Liver (tissue), 10 donors: ENCODE measurements at places on chromosomes 12 and 14.

GRCh38 chr14:26088275-26088674 is 509.6 kb downstream of the NOVA1 start:
- no peak for DNase-seq

DNA sequence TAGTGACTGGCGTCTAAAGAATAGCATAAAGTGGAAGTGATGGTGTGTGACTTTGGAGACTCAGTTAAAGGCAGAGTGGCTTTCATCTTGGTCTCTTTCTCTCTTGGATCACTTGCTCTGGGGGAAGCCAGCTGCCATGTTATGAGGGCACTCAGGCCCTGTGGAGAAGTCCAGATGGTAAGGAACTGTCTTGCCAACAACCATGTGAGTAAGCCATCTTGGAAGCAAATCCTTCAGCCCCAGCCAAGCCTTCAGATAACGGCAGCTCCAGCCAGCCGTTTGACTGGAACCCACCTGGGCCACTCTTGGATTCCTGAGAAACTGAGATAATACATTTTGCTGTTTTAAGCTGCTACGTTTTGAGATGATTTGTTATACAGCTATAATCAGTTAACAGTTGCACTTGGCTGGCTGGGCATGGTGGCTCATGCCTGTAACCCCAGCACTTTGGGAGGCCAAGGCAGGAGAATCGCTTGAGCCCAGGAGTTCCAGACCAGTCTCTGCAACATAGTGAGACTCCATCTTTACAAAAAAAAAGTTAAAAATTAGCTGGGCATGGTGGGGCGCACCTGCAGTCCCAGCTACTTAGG is 7.7 kb upstream of the LRRC23 start:
- DNase-seq, result no peak

- DNase-seq, result no peak
Observed at GRCh38 chr12:52942901-52943181, 6.1 kb upstream of the KRT18 start.

GRCh38 chr12:51926064-51926632 is 18.8 kb downstream of the ACVRL1 start:
- DNase-seq, result no peak

DNA sequence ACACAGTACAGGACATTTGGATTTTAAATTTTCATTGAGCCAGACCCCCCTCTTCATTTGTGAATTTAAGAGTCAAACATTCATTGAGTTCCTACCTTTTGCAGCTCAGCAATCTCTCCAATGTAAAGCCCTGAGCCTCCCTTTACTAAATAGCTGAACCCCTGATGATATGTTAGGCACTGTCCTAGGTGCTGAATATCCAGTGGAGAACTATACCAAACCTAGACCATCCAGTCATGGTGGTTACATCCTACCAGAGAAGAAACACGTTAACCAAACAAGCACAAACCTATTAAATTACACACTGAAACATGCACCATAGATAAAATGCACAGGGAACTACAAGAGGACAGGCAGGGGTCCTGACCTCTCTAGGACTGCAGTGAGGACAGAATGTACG is 1585.3 kb upstream of the TMEM132C start:
- no peak for DNase-seq

DNA sequence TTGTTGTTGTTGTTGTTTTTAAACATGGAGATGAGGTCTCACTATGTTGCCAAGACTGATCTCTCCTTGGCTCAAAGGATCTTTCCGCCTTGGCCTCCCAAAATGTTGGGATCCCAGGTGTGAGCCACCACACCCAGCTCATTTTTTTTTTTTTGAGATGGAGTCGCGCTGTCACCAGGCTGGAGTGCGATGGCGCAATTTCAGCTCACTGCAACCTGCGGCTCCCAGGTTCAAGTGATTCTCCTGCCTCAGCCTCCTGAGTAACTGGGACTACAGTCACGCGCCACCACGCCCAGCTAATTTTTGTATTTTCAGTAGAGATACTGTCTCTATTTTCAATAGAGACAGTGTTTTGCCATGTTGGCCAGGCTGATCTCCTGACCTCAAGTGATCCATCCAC is 4.9 kb upstream of the CLIP1 start:
- no peak for DNase-seq
